ENCODE measurements at places on chromosomes 4 and X.

- no peak for DNase-seq
Measured at GRCh38 chr4:81884986-81885385, 413.3 kb upstream of the RASGEF1B start.

DNA sequence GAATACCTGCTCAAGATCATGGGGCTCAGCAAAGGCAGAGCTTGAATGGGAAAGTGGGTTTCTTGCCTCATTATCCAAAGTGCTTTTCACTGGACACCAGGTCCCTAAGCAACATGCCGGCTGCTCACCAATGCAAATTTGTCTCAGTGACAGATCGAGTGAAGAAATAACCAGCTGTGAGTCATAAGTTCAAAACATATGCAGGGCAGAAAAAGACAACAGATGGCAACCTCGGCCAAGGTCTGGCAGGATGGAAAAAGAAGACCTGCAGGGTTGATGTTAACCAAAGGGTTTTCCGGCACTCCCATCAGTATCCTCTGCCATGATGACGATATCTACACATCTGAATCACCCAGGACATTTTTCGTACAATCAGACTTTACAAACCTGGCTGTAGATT lies 124.1 kb downstream of the AFAP1 start:
- DNase-seq: no peak

DNA sequence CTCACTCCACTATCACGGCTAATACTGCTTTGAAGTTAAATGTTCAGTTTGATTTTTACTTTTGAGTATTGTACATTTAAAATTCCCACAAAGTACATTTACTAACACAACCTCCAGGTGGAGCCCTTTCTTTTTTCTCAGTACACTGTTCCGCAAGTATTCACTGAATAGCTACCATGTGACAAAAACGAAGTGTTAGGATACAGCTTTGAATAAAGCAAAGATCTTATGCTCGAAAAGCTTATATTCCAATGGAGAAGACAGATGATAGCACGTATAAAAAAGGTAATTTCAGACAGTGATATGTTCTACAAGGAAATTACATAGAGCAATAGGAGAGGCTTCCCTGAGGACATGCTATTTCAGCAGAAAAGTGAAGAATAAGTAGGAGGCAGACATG lies 60.7 kb upstream of the ABCG2 start:
- peak; percentile 20 for DNase-seq

GRCh38 chrX:65871671-65872311 lies 168.1 kb downstream of the VSIG4 start:
- no peak for DNase-seq

- DNase-seq: no peak
Measured at GRCh38 chr4:186307497-186307896, 41.5 kb downstream of the F11 start.

DNA sequence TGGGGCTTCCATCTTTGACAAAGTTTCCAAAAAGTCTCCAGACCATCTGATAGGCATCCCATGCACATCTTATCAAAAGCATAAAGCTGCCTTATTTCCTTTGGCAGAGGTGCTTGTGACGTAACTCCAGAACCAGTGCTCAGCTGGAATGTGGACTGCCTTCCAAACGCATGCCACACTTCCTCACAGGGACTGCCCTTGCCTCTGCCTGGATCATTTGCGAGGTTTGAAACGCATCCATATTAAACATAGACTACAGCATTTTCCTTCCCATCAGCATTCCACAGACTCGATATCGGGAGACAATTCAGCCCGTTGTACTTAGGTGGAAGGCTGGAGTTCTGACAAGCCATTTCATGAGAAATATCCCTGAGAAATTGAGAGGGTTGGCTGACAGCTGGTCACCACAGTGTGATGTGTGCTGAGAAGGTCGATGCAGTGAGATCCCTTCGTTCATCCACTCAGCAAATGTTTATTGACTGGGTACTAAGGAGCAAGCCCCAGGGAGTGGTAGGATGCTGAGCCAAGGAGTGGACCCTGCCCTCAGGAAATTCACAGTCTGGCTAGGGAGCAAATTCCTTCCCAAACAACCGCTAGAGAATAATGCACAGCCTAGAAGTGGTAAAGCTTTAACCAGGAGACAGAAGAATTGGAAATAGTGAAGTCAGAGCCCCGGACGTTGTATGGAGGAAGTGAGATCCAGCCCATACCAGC lies 376.0 kb downstream of the BCOR start:
- DNase-seq: no peak

DNA sequence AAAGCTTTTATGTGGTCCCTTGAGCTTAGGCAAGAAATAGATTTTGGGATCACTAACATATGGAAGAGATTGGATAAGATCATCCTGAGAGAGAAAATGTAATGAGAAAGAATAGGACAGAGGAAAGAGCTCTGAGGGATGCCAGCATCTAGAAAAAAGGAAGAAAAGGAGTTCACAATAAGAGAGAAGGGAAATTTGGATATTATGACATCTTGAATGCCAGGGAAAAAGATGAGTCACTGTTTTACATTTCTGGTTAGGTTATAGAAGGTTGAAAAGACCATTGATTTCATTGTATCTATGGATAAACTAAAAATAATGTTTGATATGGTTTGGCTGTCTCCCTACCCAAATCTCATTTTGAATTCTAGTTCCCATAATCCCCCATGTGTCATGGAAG lies 208.5 kb downstream of the MAD2L1 start:
- DNase-seq: no peak

DNA sequence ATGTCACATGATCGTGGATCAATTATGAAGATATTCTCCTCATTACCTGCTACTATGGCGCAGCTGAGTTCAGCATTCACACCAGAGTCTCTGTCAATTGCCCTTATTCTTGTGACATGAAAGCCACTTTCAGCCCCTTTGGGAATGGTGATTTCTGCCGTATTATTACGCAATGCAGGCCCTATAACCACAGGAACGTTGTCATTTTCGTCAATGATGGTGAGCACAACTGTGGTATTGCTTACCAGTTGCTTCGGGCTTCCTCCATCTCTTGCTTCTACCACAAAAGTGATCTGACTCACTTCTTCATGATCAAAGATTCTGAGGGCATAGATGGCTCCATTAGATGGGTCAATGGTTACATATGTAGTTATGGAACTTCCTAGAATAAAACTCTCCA lies 2.1 kb downstream of the PCDH18 start:
- peak; percentile 62 for DNase-seq

GRCh38 chr4:151152028-151152427 lies 52.6 kb downstream of the RPS3A start:
- DNase-seq: no peak

DNA sequence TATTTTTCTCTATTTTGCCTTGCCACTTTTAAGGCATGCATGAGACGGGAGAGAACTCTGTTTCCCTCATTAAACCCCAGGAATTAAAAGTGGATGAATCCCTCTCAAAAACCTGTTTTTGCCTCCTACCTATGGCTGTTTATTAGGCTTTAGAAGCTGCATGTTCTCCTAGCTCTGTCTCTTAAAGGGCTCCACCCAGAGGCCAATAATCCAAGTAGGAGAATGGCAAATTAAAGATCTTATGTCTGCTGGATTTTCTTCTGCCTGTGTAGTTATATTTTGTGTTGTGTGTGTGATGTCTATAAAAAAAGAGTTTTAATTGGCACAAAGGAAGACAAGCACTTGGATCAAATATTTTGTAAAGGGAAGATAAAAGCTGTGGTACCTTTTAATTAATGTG lies 32.4 kb downstream of the MAGEC1 start:
- no peak for DNase-seq

DNA sequence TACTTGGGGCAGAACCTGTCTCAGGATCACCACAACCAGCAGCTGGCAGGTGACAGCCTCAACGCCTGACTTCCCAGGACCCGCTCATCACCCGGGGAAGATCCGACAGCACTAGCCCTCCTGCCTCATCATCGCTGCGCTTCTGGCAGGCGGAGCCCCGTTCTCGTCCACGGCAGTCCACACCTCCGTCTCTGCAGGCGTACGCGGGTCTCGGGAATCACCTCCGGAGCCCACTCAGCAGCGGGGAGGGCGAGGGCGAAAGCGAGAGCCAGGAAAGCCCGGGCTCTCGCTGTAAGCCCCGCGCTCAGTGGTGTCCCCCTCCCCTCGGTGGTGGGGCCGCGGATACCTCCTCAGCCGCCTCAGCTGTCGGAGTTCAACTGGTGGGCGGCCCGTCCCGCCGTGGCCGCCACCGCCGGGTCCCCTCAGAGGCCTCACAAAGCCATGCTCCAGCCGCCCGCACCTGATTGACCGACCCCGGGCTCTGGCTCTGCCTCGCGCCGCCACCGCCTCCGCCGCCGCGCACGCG lies 518 bp upstream of the CNKSR2 start:
- no peak for DNase-seq

GRCh38 chr4:157994863-157995262 lies 178.0 kb downstream of the GASK1B start:
- DNase-seq: no peak
